ENCODE measurements at places on chromosomes 3 and 15.

GRCh38 chr3:114207768-114208167 is 28.9 kb upstream of the DRD3 start:
- no peak for DNase-seq

- DNase-seq = no peak
Measured at GRCh38 chr3:56857178-56857577, 55.4 kb upstream of the ARHGEF3 start.

- DNase-seq = no peak
Measured at GRCh38 chr3:197482001-197482400, 73.8 kb downstream of the BDH1 start.

- DNase-seq = no peak
Measured at GRCh38 chr3:159008401-159008800, 206.5 kb downstream of the MFSD1 start.

- DNase-seq = no peak
Measured at GRCh38 chr15:91534976-91535375, 318.5 kb upstream of the SLCO3A1 start.

- no peak for DNase-seq
Measured at GRCh38 chr15:72958634-72959033, 93.6 kb upstream of the NEO1 start.

GRCh38 chr3:27986234-27986879 is 255.1 kb upstream of the CMC1 start:
- DNase-seq = no peak

GRCh38 chr3:113136071-113136470 is 75.3 kb upstream of the BOC start:
- DNase-seq = no peak

- DNase-seq = no peak
Measured at GRCh38 chr3:47291158-47291753, 8.5 kb downstream of the KLHL18 start.

GRCh38 chr3:64247991-64248646 is 22.9 kb upstream of the PRICKLE2 start:
- DNase-seq = no peak

GRCh38 chr3:111351334-111351733 is 190.7 kb upstream of the CD96 start:
- DNase-seq = no peak

GRCh38 chr15:66758844-66759243 is 56.8 kb downstream of the SMAD6 start:
- no peak for DNase-seq

Measured in NCI-H2081 treated with DMSO at 0.1 percent for 48 hours (cell line).